Left lobe of liver (tissue), 2 donors: ENCODE measurements at places on chromosomes 2 and 18. TPM values are rescaled to one million over a fixed set of nuclear protein-coding genes. Genes with fewer than 3 reads are reported as not detected.

DNA sequence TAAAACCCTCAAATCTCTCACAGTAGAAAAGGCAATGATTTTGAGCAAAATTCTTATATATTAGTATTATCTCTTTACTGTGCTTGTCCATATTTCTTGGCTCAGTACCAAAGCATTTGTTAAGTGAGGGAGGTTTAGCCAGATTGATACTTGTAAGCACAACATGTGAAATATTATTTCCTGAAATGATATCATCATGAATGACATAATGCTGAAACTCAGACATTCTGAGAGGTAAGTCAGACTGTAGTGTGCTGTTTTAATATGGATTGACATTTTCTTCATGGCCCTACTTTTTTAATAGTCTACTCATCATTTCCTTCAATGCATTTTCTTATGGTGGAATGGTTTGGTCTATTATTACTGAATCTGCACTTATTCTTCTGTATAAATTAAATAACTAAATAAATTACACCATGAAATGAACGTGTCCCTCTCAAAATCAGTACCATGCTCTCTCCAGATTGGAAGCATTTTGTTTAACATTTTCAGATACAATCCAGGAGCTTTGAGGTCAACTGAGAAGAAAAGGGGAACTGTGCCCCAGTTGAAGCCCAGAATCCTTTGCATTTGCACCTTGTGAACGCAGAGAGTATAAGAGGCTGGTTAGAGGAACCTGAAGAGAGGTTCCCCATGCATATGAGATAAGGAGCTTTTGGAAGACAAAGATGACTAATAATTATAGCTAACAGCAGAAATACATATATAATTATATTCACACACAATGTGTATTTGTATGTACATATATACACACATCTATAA, 50.1 kb upstream of the CRACDL start:
- DNase-seq: no peak

TANC1 gene
- total RNA-seq: 5.0 TPM

DNA sequence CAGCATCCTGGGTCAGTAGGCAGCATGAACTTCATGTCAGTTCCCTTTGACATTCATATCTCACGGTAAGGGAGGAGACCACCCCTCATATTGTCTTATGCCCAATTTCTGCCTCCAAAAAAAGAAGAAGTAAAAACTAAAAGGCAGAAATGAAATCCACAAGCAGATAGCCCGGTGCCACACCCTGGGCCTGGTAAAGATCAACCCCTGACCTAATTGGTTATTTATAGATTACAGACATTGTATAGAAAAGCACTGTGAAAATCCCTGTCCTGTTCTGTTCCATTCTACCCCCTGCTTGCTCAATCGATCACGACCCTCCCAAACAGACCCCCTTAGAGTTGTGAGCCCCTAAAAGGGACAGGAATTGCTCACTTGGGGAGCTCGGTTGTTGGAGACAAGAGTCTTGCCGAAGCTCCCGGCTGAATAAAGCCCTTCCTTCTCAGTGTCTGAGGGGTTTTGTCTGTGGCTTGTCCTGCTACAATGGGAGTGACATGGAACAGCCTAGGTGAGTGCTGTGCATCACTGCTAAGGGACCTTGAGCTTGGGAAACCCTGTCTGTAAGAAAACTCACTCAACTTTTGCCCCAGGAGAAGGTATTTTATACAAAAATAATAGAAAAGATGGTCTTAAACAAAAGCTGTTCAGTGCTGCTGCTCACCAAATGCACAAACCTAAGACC, 11.1 kb downstream of the NDUFV2 start:
- no peak for DNase-seq

REG3G gene
- total RNA-seq: 0.53 TPM

CYBRD1 gene
- total RNA-seq: 12.5 TPM
